ENCODE measurements at places on chromosomes 2 and 18.
A peak's percentile ranks its signal among the peaks of the same experiment; 100 is the strongest.

- DNase-seq: no peak
Measured at GRCh38 chr2:172763079-172763478, 27.4 kb downstream of the RAPGEF4 start.

- no peak for DNase-seq
Measured at GRCh38 chr18:12769644-12770440, 67.0 kb downstream of the PSMG2 start.

GRCh38 chr2:170310876-170311502 lies 133.0 kb downstream of the MYO3B start:
- DNase-seq: peak; percentile 34

- DNase-seq: peak; percentile 79
Measured at GRCh38 chr2:226121046-226121738, 678.4 kb downstream of the IRS1 start.

- DNase-seq: no peak
Measured at GRCh38 chr2:101230541-101231001, 22.1 kb upstream of the CNOT11 start.

- no peak for DNase-seq
Measured at GRCh38 chr2:157444641-157445040, 752 bp upstream of the CYTIP start.

GRCh38 chr2:19224011-19224410 lies 134.4 kb downstream of the OSR1 start:
- no peak for DNase-seq

- DNase-seq: no peak
Measured at GRCh38 chr2:60316381-60317033, 236.9 kb downstream of the BCL11A start.

DNA sequence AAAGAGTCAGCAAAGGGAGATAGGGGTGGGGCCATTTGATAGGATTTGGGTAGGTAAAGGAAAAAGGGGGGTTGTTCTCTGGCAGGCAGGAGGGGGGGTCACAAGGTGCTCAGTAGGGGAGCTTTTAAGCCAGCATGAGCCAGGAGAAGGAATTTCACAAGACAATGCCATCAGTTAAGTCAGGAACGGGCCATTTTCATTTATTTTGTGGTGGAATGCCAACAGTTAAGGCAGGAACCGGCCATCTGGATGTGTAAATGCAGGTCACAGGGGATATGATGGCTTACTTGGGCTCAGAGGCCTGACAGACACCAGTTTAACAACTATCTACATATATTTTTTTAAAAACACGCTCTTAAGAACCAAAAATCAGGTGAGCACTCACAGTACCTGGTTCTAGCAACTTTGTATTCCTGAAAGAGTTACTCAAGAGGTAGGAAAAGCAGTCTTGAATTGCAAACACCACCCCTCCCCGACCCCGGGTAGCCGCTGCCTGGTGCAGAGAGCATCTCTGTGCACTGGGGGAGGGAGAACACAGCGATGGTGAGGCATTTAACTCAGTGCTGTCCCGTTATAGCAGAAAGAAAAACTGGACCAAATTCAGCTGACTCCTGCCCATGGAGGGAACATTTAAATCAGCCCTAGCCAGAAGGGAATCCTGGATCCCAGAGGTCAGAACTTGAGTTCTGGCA lies 414.5 kb upstream of the KLHL29 start:
- DNase-seq: no peak

DNA sequence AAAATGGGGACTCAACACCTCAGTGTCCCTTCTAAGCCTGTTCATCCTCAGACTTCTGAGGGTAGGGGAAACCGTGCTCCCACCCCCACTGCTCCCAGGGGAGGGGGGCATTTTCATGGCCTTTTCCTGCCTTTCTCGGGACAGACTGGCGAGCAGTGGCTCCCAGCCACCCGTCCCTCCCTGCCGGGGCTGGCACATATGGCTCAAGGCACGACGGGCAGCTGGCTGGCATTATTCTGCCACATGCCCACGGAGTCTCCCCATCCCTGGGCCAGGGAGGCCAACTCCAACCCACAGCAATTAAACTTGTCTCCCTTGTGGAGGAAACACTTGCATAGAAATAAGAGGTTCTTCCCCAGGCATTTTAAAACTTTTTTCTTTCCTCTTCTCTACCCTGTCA lies 148.5 kb upstream of the CBLN2 start:
- DNase-seq: no peak

DNA sequence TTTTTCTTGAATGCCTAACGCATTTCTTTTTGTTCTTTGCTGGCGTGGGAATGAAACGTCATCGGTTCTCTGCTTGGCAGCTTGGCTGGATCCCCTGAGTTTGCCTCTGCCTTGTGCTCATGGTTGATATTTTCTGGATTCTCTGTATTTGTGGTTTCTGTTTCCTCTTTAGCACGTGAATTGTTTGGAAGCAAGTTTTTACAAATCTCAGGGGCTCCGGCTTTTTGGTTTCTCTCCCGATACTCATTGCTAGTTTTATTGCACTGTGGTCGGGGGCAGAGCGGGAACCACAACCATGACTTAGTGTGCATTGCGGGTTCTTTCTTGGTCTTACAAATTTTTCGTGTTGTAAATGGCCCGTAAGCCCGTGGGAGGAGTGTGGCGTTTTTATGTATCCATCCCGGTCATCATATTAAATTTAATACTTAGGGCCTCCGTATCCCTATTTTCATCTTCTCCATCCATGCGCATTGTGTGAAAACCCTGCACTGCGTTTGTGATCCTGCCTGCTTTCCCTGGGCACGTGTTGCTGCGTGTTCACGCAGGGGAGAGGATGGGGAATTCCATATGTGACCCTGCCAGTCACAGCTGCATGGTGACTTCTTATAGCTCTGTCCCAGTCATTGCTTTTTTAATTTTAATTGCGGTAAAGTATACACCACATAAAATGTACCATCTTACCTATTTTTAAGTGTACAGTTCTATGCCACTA lies 9.4 kb downstream of the RAMP1 start:
- no peak for DNase-seq

- DNase-seq: no peak
Measured at GRCh38 chr2:46569766-46570165, 90.4 kb downstream of the TMEM247 start.

DNA sequence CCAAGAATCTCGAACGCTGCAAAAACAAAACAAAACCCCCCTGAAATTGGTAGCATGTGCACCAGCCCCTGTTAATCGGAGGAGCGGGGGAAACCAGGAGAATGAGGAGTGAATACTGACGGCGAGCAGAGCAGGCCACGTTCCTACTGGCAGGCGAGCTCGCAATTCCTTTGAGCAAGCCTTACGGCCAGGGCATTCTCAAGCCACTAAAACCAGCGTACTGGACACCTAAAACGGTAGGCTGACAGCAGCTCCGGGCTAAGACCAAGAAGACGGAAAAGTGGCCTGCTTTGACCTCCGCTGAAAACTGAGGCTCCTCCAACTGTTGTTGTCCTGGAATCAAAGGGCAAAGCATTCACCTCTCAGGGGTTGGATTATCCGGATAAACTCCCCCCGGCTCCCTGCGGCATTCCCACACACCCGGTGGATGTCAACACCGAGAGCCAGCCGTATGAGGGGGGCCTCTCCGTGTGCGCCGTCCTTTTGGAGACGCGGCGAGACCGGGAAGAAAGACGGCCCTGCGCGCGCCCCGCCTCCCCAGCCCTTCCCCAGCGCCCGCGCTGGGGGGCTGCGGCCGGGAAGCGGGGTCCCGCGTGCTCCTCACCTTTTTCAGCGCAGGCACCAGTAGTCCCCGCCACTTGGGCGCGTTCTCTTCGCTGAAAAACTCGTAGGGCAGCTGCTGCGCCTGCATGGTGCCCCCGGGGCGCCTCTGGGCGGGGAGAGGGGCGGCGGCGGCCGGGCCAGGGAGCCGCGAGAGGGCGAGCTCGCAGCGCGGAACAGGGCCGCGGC lies 925 bp downstream of the SOS1 start:
- DNase-seq: peak; percentile 58

DNA sequence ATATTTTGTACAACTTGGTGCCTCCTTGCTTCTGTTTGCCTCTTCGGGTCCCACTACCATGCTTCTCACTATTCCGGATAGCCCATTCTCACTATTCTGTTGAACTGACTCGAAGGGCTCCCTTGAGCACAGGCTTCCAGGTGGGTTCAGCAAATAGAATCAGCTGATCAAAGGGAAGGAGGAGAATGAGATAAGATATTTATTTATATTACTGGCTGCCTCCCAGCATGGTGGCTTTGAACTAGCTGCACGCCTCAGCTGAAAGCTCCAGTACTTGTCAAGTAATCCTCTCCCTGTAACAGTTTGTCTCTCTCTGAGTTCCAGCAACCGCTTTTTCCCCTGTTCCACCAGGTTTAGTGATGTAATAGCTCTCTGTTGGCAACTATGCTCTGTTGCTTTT lies 187.8 kb upstream of the HNRNPA3 start:
- DNase-seq: no peak

- DNase-seq: no peak
Measured at GRCh38 chr2:135838502-135838901, 1.5 kb upstream of the LCT start.

GRCh38 chr2:1593371-1594122 lies 150.8 kb downstream of the PXDN start:
- peak; percentile 54 for DNase-seq

DNA sequence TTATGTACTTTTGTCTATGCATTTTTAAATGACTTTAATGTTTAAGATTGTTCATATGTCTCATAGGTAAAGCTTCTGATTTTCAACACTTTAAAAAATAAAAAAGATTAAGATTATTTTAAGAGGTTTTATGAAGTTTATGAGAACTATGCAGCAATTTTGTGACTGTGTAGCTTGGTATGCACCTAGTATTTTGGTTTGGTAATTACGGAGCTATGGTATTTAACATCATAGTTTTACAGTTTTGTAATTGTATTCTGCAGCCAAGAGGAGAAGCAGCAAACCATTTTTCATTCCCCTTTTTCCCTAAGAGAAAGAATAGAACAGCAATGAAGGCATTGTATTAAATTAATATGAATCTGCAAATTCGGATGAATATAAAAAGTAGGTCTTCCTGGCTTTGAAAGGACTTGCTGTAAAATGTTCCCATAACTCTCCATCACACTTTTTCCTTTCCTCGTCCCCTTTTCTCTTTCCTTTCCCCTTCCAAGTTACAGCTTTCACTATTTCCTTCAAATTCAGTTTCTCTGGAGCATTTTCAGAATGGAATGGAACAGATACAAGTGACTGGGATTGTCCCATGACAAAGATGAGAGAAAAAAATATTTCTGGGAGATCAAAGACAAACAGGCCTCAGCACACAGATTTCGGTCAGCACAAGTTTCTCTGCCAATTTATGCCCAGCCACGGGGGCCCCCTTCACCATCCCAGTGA lies 26.1 kb upstream of the PIEZO2 start:
- DNase-seq: peak; percentile 42

- no peak for DNase-seq
Measured at GRCh38 chr2:235098269-235098668, 146.5 kb downstream of the SH3BP4 start.

DNA sequence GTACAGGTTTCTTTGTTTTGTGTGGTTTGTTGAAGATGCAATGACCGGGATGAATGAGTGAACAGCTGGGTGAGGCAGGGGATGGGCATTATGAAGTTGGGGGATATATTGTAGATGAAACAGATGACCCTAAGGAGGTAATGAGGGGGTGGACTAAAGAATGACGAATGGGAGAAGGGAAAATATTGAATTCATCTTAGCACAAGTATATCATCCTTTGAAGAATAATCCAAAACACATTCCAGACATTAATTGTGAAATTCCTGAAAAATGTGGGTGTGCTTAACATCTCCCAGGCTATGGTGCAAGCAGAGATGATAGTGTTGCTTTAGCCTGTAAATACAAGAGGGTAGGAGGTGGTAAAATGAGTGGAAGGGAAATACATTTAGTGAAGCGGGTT lies 5.8 kb downstream of the CRIM1 start:
- DNase-seq: peak; percentile 69

DNA sequence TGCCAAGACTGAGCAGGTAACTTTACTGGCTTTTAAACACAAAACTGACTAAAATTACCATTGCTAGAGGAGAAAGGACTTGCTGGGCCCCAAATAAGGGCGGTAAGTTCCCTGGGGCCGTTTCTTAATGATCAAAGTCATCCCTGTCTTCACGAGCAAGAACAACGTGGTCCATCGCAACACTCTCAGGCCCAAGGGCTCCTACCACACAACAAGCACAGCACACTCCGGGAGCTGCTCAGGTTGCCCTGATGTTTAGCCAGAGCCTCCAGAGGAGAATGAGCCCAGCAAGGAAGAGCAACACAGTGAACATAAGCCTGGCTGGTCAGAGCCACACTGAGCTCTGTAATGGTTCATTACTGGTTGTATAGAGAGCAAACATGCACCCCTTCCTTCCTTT lies 102.7 kb downstream of the DYNC1I2 start:
- DNase-seq: no peak

Data from fibroblast of gingiva (primary cell).